Activated CD4-positive, alpha-beta memory T cell treated with anti-CD3 and anti-CD28 coated beads, Interleukin-2, amount 10 ng/mL, durations not matched to agents 7 days and 5 days (primary cell): ENCODE measurements at places on chromosomes 7 and 10. TPM values are rescaled to one million over a fixed set of nuclear protein-coding genes. Genes with fewer than 3 reads are reported as not detected.

The RBM48 gene
- total RNA-seq, result 17.8 TPM

The CLDN3 gene
- total RNA-seq, result not detected

The VWDE gene
- total RNA-seq, result 5.2 TPM

The C10orf105 gene
- total RNA-seq, result 0.33 TPM

The SFTPD gene
- not detected for total RNA-seq

GRCh38 chr7:85520175-85520574, 333.3 kb upstream of the SEMA3D start:
- no peak for DNase-seq

- DNase-seq, result no peak
These were observed 25.6 kb downstream of the IRF5 start for GRCh38 chr7:128963327-128963757.

GRCh38 chr7:76023002-76023401, 24.8 kb downstream of the STYXL1 start:
- no peak for DNase-seq

GRCh38 chr7:151744656-151745638, 132.0 kb downstream of the PRKAG2 start:
- DNase-seq, result peak; percentile 27

DNA sequence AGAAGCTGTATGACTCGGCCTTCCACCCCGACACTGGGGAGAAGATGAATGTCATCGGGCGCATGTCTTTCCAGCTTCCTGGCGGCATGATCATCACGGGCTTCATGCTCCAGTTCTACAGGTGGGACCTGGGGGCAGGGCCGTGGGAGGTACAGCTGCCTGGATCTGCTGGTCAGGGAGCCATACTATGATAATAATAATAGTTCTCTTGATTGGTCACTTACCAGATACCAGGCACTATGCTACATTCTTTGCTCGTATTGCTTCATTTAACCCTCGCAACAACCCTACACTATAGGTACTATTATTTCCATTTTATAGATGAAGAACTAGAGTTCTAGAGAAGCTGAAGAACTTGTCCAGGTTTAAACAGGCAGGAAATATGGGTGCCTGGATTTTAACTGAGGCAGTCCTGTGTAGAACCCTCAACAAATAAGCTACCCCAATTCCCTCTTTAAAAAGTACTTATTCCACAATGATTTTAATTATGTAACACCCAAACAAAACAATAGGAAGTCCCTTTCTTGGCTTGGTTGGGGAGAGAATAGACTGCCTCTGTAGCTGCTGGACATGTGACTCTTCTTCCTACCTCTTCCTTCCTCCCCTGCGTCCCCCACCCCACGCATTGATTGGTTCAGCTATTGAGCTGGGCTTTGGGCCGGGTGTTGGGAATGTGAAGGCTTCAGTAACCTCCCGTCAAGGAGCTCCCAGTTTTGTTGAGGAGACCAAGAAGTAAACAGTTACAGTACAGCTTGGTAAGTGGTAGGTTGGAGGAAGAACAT, 12.8 kb downstream of the SFXN2 start:
- no peak for DNase-seq

GRCh38 chr10:22801785-22802184, 87.4 kb upstream of the PIP4K2A start:
- no peak for DNase-seq

GRCh38 chr10:110676016-110676415, 31.9 kb downstream of the RBM20 start:
- DNase-seq, result no peak

GRCh38 chr7:112157072-112157471, 49.1 kb downstream of the DOCK4 start:
- no peak for DNase-seq
